ENCODE measurements at places on chromosomes 4 and X. TPM values are rescaled to one million over a fixed set of nuclear protein-coding genes. Genes with fewer than 3 reads are reported as not detected.

GRCh38 chrX:123256378-123256777, 72.3 kb downstream of the GRIA3 start:
- DNase-seq, result no peak

- DNase-seq, result no peak
Observed at GRCh38 chr4:154015578-154015977, 226.7 kb upstream of the SFRP2 start.

DNA sequence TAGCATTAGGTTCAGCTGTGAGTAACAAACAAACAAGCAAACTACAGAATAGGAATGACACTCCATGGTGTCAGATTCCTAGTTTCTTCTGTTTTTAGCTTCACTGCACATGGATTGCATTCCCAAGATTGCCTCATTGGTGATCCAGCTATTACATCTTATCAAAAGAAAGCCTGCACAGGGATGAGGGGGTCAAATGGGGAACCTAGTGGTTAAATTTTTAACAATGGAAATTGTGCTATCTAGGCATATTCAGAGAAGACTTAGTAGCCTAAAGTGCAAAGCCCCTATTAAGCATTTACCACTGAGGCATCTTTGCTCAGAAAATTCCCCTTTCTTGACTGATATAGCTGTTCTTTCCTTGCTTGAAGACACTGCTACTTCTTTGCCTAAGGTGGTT, 3.9 kb upstream of the TTC29 start:
- no peak for DNase-seq

GRCh38 chrX:47168495-47169073, 23.6 kb downstream of the RBM10 start:
- no peak for DNase-seq

- no peak for DNase-seq
Observed at GRCh38 chr4:174593701-174594100, 71.4 kb upstream of the HPGD start.

DNA sequence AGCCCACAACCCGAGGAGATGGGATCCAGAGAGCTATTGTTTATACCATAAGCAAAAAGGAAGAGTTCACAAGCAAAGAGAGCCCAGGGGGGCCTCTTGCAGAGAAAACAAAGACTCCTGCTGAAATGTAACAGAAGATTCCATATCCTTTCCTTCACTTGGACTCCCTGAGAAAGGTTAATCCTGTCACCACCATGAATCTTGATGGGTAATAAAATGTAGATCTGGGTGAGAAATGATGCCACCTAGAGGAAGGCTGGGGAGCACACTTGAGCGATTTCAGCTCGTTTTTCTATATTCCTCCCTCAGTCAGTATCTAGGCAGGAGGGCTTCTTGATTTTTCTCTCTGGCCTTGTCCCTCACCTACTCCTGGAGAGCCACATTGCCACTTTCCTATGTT, 10.2 kb upstream of the KCNE5 start:
- DNase-seq, result peak; percentile 5

GRCh38 chr4:103105558-103106356, 6.1 kb upstream of the BDH2 start:
- DNase-seq, result no peak

DNA sequence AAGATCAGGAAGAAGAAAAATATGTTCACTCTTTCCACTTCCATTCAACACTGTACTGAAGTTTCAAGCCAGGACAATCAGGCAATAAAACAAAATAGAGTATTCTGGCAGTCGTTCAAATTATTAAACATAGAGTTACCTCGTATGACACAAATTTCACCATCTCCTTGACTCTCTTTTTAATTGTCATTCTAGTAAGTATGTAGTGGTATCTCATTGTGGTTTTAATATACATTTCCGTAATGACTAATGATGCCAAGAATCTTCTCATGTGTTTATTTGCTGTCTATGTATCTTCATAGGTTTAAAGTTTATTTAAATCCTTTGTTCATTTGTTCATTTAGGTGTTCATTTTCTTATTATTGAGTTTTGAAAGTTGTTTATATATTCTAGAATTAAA, 352.2 kb downstream of the IDS start:
- DNase-seq, result peak; percentile 6

- no peak for DNase-seq
Observed at GRCh38 chr4:171650543-171650942, 162.7 kb upstream of the GALNTL6 start.

- peak; percentile 5 for DNase-seq
Observed at GRCh38 chrX:148363471-148364235, 136.8 kb upstream of the AFF2 start.

DNA sequence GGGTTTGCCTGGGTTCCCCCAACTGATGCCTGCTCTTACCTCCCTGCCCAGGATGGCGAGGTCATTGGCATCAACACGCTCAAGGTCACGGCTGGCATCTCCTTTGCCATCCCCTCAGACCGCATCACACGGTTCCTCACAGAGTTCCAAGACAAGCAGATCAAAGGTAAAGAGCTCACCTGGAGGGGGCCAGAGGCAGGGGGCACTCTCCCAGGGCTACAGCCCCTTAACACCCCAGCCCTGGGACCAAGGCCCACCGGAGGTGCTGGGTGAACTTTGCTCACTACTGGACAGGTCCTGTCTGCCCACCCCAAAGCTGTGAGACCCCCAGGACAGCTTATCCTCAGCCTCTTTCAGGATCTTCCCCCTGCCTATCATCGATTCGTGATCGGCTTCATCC, 24.5 kb downstream of the HTRA3 start:
- DNase-seq, result no peak

- DNase-seq, result no peak
Observed at GRCh38 chr4:182808673-182809416, 108.3 kb downstream of the DCTD start.

- DNase-seq, result peak; percentile 82
Observed at GRCh38 chrX:38275615-38276014, 51.7 kb downstream of the RPGR start.

DNA sequence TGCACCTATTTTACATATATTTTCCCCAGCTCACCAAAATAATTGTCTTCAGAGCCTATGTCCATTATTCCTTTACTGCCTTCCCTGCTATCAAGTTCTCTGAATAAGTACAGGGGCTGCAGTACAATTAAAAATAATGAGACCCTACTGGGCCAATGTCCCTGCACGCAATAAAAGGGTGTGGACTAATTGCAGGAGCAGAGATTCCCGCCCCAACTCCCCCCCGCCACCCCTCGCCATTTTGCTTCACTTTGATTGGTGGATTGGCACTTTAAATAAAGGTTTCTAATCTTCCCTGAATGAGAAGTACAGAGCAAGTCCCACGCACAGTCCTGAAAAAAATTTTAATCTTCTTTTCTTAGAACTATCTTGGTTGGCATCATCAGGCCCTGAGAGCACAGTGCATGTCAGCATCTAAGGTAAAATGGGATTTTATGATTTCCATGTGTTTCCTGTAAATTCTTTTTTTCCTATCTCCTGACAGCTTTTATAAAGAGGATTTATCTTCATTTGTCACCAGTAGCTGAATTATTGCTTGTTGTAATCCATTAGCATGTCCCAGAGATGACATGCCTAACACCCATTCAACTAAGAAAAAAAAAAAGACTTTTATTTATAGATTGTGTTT, at the start of gene AMBN:
TSS of gene AMBN (plus strand) at position 302 of the 628 bp plus-strand sequence. CDS start at position 405, 103 bp downstream.
- no peak for DNase-seq

DNA sequence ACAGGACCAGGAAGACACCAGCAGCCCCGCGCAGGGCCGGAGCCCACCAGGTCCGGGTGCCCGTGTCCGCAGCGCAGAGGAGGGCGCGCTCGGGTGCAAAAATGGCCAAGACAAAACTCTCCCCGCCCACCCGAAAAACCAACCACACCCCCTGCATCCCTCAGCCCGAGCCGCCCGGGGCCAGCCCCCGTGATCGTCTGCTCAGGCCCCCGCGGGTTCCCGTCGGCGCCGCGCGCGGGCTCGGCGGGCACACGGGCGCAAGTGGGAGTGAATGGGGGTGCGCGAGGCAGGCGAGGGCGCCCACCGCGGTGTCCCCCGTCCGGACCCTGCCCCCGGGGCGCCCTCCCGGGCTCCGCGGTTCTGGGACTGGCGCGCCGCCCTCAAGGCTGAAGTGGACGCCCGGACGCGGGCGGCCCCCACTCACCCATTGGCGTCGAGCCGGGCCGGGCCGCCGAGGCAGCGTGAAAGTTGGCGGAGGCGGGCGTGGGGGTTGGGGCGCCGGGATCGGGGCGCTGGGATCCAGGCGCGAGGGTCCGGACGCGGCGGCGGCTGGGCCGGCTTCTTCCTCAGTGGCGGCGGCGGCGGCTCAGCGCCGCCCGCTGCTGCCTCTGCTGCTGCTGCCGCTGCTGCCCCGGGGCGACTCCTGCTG, 393 bp downstream of the SH3KBP1 start:
- no peak for DNase-seq

- DNase-seq, result no peak
Observed at GRCh38 chr4:30756553-30756952, 36.4 kb downstream of the PCDH7 start.

DNA sequence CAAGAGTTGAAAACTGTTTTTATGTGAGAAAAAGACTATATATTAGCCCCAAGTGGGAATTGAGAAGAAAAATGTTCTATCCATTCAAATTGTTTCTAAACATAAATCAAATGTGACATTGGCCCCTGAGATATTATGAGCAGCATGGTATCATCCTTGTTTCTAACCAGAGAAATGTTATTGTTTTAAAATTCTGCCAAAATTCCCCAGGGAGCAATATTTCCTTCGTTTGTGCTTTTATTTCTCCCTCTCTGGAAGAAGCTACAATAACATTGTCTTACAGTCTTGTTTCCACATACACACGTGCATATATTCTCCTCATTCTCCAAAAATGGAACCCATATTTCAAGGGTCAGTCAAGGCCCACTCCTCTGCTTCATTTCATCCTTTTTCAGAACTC, 46.7 kb downstream of the MAGEB17 start:
- peak; percentile 20 for DNase-seq

GRCh38 chrX:38845426-38845825, 44.2 kb downstream of the MID1IP1 start:
- no peak for DNase-seq

DNA sequence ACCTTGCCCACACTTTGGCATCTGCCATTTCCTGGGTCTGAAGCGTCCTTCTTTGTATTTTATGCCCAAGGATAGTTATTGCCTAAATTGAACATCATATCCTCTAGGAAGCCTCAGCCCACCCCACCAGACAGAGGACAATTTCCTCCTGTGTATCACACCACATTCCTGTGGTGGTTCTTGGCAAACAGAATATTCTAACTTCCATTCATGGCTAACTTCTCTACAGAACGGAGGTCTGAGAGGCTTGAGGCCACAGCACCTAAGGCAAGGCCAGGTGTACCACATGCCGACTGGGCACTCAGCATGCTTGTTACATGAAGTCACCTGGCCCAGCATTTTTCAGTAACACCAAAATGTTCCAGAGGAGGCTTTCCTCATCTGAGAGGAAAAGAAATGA, 42.4 kb downstream of the CD99L2 start:
- no peak for DNase-seq

GRCh38 chr4:8316251-8316771, 46.8 kb downstream of the HTRA3 start:
- DNase-seq, result no peak

DNA sequence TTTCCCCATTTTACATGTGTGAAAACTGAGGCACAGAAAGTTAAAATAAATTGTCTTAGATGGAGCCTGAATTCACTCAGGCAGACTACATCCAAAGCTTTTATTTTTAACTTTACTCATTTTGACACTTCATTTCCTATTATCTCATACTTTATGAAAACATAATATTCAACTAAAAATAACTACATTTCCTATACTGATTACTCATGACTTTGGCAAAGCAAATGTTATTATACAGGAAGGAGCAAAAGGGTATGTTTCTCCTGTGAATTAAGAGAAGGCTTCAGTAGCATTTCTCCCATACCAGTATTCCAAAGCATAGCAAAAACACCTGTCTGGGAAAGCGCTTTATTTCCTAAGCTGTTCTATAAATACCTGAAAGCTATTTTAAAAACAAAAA, 178.6 kb downstream of the ADAMTS3 start:
- peak; percentile 8 for DNase-seq

DNA sequence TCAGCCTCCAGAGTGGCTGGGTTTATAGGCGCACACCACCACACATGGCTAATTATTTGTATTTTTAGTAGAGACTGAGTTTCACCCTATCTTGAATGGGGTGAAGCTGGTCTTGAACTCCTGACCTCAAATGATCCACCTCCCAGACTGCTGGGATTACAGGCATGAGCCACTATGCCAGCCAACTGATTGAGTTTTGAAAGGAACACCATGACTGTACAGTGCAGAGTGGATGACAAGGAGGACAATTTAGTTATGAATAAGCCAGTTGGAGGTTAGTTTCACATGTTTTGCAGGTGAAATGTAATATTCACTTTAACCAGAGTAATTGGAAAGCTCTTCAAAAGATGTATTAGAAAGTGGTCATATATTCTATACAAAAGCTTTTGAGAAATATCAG, 60.8 kb downstream of the PCDH18 start:
- peak; percentile 20 for DNase-seq

GRCh38 chrX:136147315-136147901, at the start of gene FHL1:
Gene FHL1, plus strand, starts transcription at chrX:136147533.
- DNase-seq, result no peak

GRCh38 chr4:11542952-11543351, 114.3 kb upstream of the HS3ST1 start:
- no peak for DNase-seq

DNA sequence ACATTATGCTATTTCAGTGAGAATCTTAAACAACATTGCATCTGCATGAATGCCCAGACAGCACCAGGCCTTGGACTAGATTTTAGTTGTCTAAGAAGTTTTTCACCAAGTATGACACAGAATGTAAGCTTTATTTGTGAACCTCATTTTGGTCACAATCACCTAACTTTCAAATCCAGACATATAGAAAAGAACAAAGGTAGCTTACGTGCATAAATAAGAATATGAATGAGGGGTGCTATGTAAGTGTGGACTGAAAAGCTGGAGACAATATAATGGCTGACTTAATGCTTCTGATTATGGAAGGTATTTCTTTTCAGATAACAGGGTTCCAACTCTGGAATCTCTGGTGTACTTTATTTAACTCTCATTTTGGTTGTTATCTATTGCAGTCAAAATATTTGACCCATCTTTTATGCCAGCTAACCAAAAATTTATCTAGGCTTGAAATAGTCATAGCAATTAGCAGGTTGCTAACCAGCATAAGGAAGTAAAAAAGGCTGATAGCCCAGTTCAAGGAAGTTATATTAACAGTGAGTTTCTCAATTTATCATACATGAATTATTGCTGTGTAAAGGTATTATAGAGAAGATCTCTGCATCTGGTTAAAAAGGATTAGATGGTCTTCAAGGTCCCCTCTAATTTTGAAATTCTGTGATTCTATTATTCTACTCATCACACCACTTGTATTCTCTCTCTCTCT, 36.5 kb downstream of the SLC7A11 start:
- no peak for DNase-seq

The PABPC1L2A gene
- total RNA-seq, result not detected

The SLBP gene
- 173 TPM for total RNA-seq

The FDCSP gene
- not detected for total RNA-seq

The MTCP1 gene
- 7.2 TPM for total RNA-seq

The CHRDL1 gene
- total RNA-seq, result not detected

The COX7B2 gene
- total RNA-seq, result not detected
